NCI-H774 (cell line): ENCODE measurements at places on chromosomes 12 and 14.

- DNase-seq, result no peak
Observed at GRCh38 chr12:52125476-52125900, 46.0 kb downstream of the SMIM41 start.

DNA sequence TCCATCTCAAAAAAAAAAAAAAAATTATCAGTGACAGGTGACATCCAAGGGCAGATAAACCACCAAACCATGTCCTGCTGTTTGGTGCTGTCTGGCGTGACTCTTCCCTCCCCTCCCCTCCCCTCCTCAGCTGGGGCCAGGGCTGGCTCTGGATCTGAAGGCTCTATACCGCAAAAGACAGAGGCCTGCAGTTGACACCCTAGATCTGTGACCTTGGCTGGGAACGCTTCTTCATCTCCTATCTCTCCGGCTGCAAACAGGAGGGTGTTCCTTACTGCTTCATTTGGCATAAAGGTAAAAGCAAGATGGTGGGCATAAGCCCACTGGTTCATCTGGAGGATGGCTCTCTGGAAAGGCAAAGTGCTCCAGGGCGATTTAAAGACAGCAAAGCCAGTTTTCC is 126.8 kb upstream of the PRMT8 start:
- DNase-seq, result no peak

GRCh38 chr14:86672080-86672479 is 1142.1 kb downstream of the FLRT2 start:
- DNase-seq, result no peak

- no peak for DNase-seq
Observed at GRCh38 chr12:133124674-133125073, 5.4 kb downstream of the ZNF891 start.

DNA sequence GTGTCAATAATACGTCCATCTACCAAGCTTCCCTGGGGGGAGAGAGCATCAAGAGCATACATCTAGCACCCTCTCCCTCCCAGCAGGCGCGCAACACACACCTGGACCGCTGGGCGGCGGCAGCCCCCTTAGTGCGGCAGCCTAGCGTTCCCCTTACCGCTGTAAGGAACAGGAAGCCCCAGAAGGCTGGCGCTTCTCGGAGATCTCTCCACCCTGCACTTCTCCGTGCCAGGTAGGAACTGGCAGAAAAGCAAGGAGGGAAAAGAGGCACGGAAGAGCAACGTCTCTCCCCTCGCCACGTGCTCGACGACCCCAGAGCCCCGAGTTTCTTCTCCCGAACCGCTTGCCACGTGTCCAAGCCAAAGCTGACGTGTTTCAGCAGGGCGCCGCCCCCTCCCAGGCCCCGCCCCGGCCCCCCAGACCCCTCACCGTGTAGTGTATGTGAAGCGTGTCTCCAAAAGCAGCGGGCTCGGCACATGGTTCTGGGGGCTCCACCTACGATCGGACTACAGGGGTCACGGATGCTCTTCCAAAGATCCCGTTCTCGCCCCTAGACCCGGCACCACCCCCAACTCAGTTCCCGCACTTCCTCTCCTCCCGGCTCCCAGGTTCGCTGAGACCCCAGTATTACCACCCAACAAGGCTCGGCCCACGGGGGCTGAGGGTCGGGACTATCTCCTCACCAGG is 532 bp downstream of the FKBP11 start:
- DNase-seq, result no peak

DNA sequence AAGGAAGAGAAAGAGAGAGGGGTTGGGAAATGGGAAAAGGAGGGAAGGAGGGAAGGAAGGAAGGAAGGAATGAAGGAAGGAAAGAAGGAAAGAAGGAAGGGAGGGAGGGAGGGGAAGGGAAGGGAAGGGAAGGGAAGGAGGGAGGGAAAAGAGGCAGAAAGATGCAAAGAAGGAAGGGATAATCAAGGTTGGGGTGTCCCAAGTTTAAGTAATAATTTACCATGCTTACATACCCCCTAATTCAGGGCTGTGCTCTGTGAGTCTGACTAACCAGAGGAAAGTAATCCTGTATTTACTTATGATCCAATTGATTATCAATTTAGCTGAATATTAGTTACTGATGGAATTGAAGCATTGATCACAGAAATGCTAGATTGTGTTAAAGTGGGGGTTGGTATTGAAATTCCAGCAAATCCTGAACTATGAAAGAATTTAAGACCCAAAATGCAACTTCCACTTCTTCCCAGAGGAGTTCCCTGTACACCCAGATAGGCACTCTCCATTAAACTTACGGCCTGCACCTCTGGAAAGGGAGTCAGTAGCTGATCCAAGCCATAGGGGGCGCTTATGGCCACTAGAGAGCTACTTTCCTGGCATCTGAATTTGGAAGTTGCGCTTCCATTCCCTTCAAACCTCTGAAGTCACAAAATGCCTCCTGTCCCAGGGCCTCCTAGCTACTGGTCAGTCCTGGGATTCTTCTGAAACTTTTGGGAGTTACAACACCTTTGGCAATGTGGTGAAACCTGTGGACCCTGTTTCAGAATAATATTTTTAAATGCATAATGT is 162.7 kb upstream of the PWP1 start:
- DNase-seq, result peak; percentile 64

DNA sequence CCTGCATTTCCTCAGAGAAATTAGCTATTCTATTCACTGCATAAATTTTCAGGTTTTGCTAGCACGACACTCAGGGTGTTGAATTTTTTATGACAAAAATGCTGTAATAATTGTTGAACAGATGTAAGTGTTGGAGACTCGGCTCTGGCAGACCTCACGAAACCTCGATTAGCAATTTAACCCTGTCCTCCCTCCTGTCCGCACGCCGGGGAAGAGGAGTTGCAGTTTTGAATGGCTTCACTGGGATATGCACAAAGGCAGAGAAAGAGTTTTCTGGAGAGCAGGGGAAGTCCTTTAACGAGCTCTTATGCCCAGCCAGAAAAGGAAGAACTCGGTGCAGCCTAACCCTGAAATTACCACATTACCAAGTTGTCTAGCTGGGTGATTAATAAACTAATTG is 661.1 kb downstream of the VRK1 start:
- DNase-seq, result no peak

DNA sequence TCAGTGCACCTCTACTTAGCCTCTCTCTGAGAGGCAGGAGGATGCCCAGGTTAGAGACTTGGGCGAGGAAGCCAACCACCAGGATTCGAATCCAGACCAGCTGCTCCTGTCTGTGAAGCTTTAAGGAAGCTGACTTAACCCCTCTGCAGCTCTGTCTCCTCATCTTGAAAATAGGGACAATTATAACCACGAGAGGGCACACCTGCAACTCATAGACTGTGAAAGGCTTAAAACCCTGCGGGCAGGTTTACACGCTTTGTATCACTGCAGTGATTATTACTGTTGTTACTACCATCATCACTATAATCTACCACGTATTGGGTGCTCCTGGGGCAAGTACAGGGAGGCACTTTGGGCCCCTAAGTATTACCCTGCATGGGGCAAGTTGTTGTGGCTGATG is 379.8 kb downstream of the VRK1 start:
- no peak for DNase-seq

- no peak for DNase-seq
Observed at GRCh38 chr14:100187247-100187833, 27.9 kb upstream of the DEGS2 start.

- DNase-seq, result peak; percentile 58
Observed at GRCh38 chr12:89525305-89525823, 483 bp downstream of the POC1B start.

GRCh38 chr12:127191129-127191528 is 1075.8 kb upstream of the TMEM132C start:
- no peak for DNase-seq

- no peak for DNase-seq
Observed at GRCh38 chr14:39396448-39396847, 35.8 kb downstream of the FBXO33 start.

DNA sequence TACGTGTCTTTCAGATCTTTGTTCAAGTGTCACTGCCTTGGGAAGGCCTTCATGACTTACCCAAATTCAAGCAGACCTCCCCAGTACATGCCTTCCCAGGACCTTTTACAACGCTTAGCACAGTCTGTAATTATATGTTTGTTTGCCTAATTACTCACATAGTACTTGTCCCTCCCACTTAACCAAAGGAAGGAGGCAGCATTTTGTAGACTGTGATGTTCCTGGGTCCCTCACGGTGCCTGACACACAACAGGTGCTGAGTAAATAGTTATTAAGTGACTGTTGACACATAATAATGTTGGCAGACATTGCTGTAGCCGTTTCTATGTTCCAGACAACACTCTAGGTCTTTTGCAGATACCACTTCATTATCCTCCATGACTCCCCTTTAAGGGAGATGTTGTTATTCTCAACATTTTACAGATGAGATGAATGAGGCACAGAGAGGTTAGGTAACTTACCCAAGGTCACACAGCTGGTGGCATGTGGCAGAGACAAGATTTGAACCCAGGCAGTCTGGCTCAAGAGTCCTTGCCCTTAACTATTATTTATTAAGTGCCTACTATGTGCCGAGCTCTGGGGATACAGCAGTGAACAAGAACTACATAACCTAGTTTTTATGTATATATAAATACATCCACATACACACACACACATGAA is 130.7 kb downstream of the PHETA1 start:
- peak; percentile 11 for DNase-seq

GRCh38 chr12:62763861-62764645 is 170.9 kb downstream of the PPM1H start:
- DNase-seq, result no peak

DNA sequence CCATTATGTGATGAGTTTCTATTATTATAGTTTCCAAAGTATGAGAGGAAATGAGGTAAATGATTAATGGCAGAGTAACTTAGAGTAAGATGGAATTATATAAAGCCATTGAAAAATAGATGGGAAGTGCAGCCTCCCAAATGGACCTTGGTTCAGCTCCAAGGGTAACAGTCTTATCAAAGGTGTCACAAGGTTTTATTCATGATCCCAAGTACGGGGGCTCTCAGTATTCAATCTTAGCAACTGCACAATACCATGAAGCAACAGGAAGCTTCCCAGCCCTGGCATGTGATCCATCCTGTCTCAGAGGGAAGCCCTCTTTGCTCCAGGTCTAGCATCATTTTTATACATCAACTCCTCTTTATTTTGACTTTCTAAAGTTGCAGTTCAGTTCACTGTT is 948.2 kb downstream of the GALC start:
- DNase-seq, result no peak

DNA sequence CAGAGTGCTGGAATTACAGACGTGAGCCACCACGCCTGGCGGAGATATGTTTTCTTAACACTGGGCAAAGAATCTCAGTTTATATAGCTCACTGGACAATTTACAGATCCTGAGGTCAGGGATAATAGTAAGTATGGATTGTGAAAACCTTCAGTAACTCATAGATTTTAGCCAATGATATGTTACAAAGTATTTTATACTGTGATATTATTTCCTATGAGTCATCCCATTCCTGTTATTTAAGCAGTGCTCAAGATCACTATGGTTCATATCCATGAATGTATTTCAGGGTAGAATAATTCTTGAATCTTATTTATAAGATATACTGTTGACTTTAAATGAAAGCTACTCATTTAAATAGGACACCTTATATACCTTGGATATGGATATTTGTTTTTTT is 107.2 kb downstream of the RAD51B start:
- no peak for DNase-seq

GRCh38 chr14:90644882-90645281 is 171.3 kb downstream of the TTC7B start:
- DNase-seq, result no peak

- DNase-seq, result no peak
Observed at GRCh38 chr14:69408331-69408960, 10.0 kb downstream of the SLC39A9 start.

DNA sequence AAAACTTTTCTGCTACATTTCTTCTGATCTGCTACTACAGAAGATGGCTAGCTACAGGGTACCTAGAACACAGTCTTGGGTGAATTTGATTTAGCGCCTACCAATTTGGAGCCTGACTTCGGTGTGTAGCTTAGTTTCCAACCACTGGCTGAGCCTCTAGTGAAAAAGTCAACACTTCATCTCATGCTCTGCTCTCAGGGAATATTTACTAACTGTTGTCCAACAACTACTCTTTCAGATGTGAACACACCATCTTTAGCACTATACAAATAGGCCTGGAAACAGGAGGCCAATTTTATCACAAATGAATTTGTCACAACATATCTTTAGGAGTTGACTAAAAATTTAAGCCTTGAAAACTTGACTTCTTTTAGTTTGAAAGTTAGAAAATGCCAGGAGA is 167.9 kb downstream of the NELL2 start:
- DNase-seq, result no peak

DNA sequence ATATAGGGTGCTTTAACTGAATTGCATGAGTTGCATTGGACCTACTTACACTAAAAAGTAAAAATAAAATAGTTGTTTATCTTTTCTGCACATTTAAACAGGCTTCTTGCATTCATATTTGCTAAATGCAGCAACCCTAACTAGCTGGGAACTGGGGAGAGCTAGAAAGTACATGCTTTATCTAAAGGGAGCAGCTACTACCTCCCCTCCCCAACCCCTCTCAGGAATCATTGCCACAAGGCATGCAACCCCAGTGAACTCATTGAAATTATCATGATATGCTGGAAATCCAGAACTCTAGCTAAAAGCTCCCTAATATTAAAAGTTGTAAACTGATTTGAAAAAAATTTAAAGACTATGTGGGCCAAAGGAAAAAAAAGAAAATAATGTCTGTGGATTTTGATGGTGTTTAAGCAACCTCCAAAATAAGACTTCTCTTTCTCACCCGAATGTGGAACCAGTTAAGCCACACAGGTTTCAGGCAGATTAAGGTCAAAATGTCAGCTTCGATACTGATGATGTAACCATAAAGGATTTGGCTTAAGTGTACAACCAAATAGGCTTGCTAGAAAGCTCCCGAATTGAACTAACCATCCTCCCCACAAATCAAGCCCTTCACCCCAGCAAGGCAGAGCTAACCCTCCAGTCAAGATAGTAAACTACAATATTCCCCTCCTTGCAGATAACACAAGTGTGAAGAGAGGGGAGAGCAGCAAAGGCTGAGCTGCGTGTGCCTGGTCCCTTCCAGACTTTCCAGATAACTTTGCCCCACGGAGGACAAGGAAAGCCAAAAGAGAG is 13.8 kb upstream of the POC1B start:
- no peak for DNase-seq

GRCh38 chr14:72736786-72737559 is 156.9 kb downstream of the DPF3 start:
- DNase-seq, result no peak

DNA sequence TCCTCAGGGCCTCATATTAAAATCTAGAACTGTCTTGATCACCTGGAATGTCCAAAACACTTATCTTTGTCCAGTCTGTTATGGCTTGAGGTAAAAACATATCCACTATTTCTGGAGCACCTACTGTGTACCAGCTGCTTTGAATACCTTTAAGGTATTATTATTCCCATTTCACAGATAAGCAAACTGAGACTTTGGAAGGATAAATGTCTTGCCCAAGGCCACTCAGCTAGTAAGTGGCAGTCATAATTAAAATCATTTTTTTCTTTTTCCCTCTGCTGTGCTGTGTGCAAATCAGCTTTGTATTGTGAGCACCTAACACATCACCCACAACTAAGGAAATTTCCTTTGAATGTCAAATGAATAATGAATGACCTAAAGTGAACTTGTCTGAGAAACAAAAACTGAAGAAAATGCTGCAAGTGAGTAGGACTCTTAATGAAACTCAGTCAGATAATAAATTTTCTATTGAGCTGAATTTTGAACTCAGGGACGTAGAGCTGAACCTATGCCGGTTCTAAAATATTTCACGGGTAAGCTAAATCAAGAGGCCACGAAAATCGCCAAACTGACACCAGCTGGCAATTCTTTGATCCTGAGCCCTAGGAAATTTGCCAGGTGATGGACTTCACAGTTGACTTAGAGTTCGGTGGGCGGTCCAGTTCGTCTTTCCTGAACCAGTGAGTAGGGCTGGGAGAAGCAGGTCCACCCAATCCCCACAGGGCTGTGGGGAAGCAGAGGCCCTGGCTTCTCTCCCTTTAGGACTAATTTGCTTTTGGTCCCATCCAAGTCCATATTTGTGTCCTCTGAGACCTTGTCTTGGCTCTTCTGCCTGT is 159.7 kb upstream of the PWP1 start:
- no peak for DNase-seq
